Ammon's horn (tissue), 1 donor: ENCODE measurements at places on chromosomes 3 and 15.

DNA sequence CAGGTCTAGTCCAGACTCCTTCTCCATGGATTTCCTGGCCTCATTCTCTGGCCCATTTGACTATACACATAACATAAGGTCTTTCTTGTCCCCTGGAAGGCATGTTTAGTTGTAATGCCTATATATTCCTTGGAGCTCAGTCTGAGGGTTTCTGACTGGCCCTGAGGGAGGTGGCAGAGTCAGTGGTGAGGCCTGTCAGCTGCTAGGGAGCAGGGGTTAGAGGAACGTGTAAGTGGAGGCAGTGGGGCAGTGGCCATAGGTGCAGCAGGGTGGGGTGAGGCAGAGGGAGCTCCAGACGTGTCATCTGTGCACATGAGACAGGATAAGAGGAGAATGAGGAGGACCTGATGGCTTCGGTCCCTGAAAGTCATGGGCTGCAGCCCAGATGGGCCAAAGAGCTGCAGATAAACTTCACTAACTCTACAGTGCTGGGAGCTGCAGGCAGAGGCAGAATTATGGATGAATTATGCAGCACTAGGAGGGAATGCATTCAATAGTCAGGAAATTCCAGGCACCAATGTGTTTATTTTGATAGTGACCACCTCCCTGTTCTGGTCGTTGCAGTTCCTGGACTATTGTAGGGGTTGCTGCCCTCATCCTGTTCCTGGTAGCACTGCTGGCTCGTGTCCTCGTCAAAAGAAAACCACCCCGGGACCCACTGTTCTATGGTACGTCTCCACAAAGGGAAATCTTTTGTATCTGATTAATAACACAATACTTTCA, 4.9 kb downstream of the TM6SF1 start:
- no peak for DNase-seq

DNA sequence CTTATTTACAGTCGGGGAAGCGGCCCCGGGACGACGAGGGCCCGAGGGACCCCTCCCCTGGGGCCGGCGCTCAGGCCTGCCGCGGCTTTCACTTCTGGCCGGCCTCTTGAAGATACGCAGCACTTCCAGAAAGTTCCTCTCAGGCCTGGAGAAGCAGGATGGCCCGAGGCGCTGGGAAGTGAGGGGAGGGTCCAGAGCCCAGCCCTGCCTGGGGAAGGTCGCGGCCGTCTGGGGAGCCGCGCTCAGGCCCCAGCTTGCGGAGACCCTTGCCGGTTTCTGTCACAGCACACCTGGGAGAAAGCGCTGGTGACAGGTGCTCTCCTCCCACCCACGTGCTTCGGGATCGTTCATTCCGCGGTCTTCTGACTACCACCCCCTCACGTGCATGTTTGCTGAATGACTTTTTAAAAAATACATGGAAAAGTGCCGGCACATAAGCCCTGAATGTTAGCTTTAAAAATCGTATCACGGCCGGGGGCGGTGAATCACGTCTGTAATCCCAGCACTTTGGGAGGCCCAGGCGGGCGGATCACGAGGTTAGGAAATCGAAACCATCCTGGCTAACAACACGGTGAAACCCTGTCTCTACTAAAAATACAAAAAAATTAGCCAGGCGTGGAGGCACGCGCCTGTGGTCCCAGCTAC, 727 bp upstream of the TM2D3 start:
- no peak for DNase-seq

DNA sequence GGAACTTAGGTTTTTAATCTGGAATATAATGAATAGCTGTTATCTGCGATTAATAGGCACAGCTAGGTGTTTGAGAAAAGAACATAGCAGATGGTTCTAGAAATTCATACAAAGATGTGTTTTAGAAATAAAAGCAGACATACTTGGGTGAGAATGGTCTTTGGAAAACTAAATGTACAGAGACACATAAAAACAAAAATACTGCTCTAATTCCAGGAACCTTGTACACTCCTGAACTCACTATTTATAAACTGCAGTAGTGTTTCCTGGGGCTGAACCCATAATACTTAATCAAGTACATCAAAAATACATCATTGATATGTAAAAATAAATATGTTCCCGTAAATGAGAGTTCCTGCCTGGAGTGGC, 105.5 kb downstream of the OXNAD1 start:
- DNase-seq: no peak

- DNase-seq: no peak
Measured at GRCh38 chr15:84904419-84904818, 20.0 kb downstream of the SLC28A1 start.

DNA sequence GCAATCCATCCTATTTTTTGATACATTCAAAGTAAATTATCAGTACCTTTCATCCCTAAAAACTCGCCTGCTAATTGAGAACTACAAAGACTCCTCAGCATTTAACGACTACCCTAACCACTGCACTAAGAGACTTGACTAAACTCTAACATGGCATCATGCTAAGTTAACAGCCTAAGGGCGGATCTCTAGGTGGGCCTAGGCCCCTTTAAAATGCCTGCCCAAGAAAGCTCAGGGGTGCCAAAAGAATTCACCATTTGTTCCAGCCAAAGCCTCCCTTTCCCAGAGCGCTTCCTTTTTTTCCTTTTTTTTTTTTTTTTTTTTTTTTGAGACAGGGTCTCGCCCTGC, 568 bp upstream of the NEK4 start:
- no peak for DNase-seq
